ENCODE measurements at places on chromosomes 2 and 18.

DNA sequence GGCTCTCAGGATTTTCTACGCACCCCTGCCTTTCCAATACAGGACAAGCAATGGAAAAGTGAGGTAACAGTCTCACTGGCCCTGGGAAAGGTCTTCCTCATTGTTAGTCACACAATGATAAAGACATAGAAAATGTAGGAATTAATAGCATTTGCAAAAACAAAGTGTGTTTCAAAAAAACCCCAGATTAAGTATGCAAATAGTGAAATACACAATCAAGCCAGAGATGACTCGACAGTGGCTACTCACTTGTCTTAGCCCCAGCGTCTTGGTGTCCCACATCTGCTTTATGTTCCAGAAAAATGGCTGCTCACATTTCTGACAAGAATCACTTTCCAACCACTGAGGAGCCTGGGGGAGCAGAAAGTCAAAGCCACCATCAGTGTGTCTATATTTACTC lies 47.0 kb upstream of the AP1S3 start:
- DNase-seq, result no peak

DNA sequence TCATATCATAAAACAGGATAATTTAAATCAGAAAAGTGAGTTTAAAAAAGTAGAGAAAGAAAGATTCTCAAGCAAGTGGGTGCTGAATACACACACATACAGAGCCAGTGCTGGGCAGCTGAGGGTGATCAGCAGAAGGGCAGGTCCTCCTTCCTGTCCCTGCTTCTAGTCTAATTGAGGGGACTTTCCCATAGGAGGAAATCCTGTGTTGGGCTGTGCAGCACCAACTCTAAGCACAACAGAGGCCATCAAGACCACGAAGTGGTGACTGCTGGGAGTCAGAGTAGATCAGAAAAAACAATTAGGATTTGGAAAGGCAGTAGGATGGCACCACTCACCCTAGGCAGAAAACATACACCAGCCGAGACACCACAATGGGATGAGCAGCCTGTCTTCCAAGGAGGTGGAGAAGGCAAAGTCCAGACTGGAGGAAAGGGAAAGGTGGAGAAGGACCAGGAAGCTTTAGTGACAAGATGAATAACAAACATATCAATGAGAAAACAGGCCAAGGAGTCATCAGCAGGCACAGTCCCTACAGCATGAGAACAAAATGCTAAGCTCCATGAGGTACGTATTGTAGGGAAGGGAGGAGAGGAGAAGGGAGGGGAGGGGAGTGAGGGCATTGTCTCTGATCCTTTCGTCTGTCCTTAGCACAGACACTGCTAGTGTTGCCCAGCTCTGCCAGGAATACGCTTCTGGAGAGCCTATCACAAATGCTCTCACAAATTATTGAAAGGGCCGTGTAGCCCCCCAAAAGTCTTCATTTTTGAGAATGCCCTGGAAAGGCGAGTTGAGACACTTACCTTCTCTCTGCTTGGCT lies 16.7 kb upstream of the MSGN1 start:
- DNase-seq, result no peak

DNA sequence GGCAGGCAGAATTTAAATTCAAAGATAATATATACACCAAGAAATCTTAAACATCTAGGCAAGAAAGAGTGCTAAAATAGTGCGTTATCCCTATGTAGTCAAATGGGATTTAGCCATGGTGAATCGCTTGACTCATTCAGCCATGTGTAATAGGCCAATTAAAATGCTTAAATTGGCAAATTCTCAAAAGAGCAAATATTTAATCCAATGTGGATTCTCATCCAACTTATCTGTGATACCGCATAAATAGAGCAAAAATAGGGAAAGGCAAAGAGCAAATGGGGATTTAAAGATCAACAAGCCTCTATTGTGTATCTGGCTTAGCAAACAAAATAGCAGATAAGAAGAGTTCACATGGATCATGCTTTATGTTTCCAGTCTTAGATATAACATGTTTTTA lies 123.2 kb upstream of the RPRM start:
- DNase-seq, result no peak

DNA sequence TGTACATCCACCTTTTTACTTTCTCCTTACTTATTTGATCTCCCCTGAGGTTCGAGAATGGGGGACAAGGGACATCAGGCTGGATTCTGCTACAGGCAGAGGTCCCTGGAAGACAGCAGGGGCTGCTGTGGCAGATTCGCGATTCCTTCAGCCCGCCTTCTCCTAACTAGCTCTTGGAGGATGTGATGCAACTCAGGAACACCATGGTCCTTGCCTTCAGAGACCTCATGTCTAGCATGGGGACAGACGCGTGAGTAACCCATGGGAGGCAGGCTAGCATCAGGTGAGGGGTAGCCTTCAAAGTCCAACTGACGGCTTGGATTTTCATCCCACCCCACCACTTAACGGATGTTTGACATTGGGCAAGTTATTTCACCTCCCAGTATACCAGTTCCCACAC lies 869 bp upstream of the TCF23 start:
- DNase-seq, result no peak

GRCh38 chr2:201643216-201643890 lies at the start of gene TMEM237:
TSS of gene TMEM237 (minus strand) at chr2:201643503. CDS start at chr2:201643400, 103 bp downstream.
- DNase-seq, result no peak
